Mucosa of gallbladder (tissue), 1 donor: ENCODE measurements at places on chromosomes 5 and 9. TPM values are rescaled to one million over a fixed set of nuclear protein-coding genes. Genes with fewer than 3 reads are reported as not detected.
A peak's percentile ranks its signal among the peaks of the same experiment; 100 is the strongest.

DNA sequence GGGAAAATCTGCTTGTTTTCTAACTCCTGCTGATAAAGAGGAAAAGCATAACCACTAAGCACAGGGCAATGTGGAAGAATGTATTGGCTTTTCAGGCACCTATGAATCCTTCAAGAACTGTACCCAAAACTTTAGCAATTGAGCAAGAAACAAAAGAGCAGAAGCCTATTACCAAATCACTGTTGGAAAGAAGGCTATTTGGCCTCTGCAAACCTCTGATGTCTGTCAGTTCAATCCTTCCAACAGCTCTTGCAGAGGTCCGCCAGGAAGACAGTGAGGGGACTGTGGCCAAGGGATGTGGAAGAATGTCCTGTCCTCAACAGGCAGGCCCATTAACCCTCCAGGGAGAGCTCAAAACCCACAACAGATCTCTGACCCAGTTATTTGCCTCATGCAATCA, 328.6 kb downstream of the ENC1 start:
- no peak for DNase-seq

Gene DYNC2I2
- 56.7 TPM for total RNA-seq

Gene C9orf50
- total RNA-seq, result 1.0 TPM

GRCh38 chr5:39428640-39429039, 3.9 kb upstream of the DAB2 start:
- DNase-seq, result no peak

DNA sequence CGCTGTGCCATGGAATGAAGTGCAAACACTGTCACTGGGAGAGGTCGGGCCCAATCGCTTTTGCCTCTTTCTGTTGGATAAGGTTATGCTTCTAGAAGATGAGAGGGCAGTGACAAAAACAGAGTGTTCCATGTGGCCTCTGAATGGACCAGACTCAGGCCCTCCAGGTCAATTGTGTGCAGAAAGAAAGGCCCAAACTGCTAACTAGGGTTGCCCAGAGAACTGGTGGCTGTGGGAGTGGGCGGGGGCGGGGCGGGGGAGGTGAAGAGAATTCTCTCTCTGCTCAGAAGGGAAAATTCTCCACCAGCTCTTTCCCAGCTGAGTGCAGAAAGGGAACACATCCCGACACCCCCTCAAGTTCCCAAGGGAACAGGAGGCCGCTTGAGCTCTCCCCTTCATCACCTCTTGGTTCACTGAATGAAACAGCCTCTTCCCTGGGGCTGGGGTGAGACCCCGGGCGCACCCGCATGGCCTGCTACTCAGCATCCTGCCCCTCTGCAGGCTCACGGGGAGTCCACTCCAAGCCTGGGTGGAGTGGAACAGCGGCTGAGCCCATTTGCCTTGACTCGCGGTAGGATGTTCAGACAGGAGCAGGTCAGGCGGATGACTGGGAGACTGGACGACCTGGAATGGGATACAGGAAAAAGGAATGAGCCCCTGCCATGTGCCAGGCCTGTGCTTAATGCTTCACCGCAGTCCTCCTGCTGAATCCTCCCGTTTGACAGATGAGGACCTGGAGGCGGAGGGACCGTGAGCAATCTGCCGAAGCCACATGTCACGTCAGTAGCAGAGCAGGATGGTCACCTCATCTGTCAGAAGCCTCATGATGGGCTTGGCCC, 93.8 kb upstream of the FANCC start:
- no peak for DNase-seq

GRCh38 chr5:140424135-140424534, 22.5 kb downstream of the ANKHD1 start:
- no peak for DNase-seq

GRCh38 chr5:3593771-3594509, 1.7 kb upstream of the IRX1 start:
- no peak for DNase-seq

Gene PSIP1
- 45.1 TPM for total RNA-seq

Gene FIBCD1
- 6.0 TPM for total RNA-seq

Gene HMHB1
- total RNA-seq, result not detected

DNA sequence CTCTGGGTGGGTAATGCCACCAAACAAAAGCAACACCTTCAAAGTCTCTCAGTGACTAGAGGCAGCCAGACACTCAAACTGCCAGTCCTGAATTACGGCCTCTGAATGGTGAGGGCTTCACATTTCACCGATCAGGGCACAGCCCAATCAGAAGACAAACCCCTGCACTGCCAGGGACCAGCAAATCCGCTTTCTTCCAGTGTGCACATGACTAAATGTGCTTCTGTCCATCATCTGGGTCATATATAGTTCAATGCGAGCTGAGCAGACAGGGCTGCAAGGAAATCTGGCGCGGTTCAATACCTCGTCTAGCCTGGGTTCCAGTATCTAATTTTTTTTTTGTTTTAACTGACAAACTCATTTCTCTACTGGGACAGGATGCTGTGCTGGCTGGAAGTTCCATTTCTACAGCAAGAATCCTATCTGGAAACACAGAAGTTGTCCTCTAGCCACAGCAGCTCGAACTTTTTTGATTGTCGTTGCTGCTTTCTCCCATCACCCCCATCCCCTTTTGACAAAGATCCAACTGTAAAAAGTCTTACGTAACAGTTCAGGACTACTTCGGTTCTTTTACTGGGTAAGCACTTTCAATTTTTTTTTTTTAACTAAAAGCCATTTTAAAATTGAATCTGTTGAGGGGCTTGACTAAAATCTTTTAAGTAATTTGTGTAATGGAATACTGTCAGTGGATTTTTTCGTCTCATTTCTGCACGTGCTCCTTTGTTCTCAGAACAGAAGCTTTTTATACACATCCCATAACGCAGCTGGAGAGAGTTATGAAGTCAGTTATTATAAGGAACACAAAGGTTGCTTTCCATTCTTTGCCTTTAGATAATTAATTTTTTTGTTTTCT, 112.7 kb downstream of the NR6A1 start:
- DNase-seq, result peak; percentile 72

DNA sequence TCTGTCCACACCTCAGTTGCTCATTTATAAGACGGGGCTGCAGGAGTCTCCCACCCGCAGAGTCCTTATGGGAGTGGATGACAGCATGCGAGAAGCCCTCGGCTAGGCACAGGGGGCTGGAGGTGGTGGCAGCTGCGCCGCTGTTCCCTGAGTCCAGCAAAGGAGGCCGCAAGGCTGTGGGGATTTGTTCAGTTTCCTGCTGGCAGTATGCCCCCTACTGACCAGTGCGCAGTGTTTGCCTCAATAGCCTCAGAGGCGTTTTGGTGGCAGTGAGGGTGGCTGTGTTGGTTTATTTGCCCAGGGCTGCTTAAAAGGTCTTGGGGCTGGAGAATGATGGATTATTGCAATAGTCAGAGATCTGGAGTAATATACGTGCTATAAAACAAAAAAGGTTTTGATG, 176.3 kb upstream of the OTULINL start:
- no peak for DNase-seq

GRCh38 chr9:97136421-97136820, 97.5 kb upstream of the CTSV start:
- no peak for DNase-seq
